ENCODE measurements at places on chromosomes 6 and 20. TPM values are rescaled to one million over a fixed set of nuclear protein-coding genes. Genes with fewer than 3 reads are reported as not detected.

SMLR1 gene
- not detected for total RNA-seq

MICB gene
- 6.2 TPM for total RNA-seq

C6orf15 gene
- not detected for total RNA-seq

HRH3 gene
- not detected for total RNA-seq

DNA sequence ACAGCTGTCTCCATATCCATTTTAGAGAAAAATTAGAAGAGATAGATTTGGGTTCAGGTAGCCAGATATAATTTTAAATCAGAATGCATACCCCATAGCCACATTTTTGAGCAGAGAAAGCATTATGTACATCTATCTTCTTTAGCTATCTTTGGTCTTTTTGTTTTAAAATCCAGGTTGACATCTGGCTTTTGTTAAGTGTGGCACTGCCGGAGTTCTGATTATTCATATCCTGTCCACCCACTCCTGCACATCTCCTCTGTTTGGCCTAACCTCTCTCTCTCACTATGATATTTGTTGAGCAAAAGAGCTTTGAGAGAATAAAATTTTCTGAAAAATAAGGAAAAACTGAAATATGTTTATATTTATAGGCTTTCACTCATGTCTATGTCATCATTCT lies 189.7 kb downstream of the PACRG start:
- no peak overlapping the region for H3K4me3 ChIP-seq
- H3K27me3 ChIP-seq, result no peaks in the 10 kb centered on the region
- no peak for DNase-seq

GRCh38 chr6:156791320-156791850 lies 14.2 kb downstream of the ARID1B start:
- no peak overlapping the region for H3K4me3 ChIP-seq
- DNase-seq, result no peak
- no peak overlapping the region for H3K27ac ChIP-seq
- H3K4me1 ChIP-seq, result peaks cover 3% of the 10 kb centered on the region

- H3K4me3 ChIP-seq, result no peak overlapping the region
- no peaks in the 10 kb centered on the region for H3K4me1 ChIP-seq
- no peaks in the 10 kb centered on the region for H3K36me3 ChIP-seq
- no peak overlapping the region for H3K27ac ChIP-seq
These were observed 4.6 kb downstream of the MAS1L start for GRCh38 chr6:29483186-29483585.

DNA sequence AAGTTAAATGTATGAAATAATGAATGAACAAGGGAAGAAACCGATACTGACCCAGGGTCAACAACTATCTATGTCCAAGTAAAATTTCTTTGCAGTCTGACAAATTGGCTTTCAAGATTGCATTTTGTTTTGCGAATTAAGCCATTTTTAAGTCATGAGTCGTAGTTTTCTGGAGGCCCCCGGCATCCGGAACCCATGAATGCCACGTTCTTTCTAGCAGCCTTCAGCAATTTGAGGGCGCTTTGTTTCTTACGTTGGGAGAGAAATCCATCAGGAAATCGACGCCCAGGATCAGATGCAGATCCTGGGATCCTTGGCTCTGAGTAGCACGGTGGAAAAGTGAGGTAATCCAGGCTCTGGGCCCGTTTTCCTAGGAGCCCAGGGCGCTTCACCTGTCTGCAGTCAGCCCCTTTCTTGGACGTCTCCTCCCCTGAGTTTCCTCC lies 309 bp upstream of the ABRACL start:
- peak overlapping the region; percentile 29 for H3K27ac ChIP-seq
- H3K36me3 ChIP-seq, result no peaks in the 10 kb centered on the region
- DNase-seq, result no peak
- no peaks in the 10 kb centered on the region for H3K27me3 ChIP-seq
- H3K4me1 ChIP-seq, result no peaks in the 10 kb centered on the region

- no peak overlapping the region for H3K27ac ChIP-seq
- no peak for DNase-seq
- H3K4me3 ChIP-seq, result no peak overlapping the region
- H3K27me3 ChIP-seq, result no peaks in the 10 kb centered on the region
- H3K36me3 ChIP-seq, result no peaks in the 10 kb centered on the region
- H3K4me1 ChIP-seq, result peaks cover 2% of the 10 kb centered on the region
These were observed 175.7 kb downstream of the TBX18 start for GRCh38 chr6:84588697-84589080.

GRCh38 chr6:108673602-108674001 lies 112.9 kb downstream of the FOXO3 start:
- no peak for DNase-seq
- no peaks in the 10 kb centered on the region for H3K27me3 ChIP-seq
- no peak overlapping the region for H3K27ac ChIP-seq
- no peak overlapping the region for H3K4me3 ChIP-seq
- peaks cover 24% of the 10 kb centered on the region for H3K4me1 ChIP-seq

DNA sequence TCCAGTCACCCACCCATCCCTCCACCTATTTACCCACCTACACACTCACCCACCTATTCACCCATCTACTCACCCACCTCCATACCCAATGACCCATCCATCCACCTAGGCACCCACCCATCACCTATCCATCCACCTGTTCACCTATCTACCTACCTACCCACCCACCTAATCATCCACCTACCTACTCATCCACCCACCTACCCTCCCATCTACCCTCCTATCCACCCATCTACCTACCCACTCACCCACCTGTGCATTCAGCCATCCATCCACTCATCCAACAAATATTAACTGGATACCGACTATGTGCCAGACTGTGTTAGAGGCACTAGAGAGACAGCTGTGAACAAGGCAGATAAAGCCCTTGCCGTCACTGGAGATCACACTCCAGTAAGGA lies 40.3 kb downstream of the RSPO4 start:
- H3K27me3 ChIP-seq, result no peaks in the 10 kb centered on the region
- no peaks in the 10 kb centered on the region for H3K4me1 ChIP-seq
- no peak overlapping the region for H3K27ac ChIP-seq
- DNase-seq, result no peak

Measured in aorta (tissue), 5 donors.